ENCODE measurements at places on chromosomes 12 and 14.

GRCh38 chr12:21568115-21568514 is 36.5 kb downstream of the GYS2 start:
- no peak for DNase-seq

DNA sequence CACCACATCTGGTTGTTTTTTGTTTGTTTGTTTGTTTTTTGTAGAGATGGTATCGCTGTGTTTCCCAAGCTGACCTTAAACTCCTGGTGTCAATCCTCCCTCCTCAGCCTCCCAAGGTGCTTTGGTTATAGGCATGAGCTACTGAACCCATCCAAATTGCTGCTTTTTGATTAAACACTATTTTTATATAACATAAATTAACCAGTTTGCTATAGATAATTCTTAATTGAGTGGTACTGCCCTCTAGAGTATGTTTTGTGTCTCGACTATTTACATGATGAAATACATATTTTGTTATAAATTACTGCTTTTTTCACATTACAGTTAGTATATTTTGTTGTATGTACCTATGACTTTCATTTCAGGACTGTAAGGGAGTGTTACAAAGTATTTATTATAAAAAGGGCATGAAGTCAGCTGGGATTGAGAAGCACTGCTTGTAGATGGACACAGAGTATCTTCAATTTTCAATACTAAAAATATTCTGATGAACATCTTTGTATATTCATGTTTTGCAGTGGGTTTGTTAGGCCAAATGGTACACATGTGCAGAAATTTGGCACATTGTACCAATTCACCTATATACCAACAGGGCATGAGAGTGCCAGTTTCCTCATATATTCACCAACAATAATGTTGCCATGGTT is 14.9 kb upstream of the SCAF11 start:
- DNase-seq, result no peak

DNA sequence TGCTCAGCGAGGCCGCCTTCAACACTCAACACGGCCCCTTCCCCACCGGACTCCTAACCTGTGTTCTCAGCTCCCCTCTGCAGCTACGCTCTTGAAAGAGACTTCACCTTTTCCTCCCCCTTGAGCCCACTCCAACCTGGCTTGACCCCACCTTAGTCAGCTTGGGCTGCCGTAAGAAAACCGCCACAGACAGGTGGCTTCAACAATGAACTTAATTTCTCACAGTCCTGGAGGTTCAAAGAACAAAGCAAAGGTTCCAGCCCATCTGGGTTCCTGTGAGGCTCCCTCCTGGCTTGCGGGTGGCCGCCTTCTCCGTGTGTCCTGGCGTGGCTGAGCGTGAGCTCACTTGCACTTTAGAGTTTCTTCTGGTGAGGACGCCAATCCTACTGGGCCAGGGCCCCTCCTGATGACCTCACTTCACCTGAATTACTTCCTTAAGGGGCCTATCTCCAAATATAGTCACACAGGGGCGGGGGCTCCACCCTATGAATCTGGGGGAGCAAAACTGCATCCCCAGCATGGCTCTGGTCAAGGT is 138.8 kb downstream of the CALM1 start:
- DNase-seq, result no peak

GRCh38 chr14:79587875-79588274 is 623.4 kb downstream of the DIO2 start:
- no peak for DNase-seq

- DNase-seq, result peak; percentile 34
Observed at GRCh38 chr12:22257100-22257499, 77.4 kb downstream of the ST8SIA1 start.

DNA sequence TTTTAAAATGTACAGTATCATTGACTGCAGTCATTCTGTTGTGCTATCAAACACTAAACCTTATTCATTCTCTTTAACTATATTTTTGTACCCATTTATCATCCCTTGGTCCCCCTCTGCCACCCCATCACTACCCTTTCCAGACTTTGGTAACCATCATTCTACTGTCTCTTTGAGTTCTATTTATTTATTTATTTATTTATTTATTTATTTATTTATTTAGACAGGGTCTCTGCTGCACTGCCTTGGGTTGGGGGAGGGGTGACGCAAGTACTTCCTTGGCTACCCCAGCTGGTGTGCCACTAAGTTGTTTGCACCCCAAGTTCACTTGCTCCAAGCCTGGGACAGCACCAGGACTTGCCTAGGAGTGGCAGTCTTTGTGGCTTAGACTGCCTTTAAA is 427.8 kb upstream of the NOVA1 start:
- DNase-seq, result no peak

GRCh38 chr14:105767315-105767714 is 240.9 kb downstream of the TMEM121 start:
- no peak for DNase-seq

- peak; percentile 46 for DNase-seq
Observed at GRCh38 chr14:44803239-44803905, 158.4 kb downstream of the KLHL28 start.

- no peak for DNase-seq
Observed at GRCh38 chr12:88298014-88298682, 156.0 kb downstream of the TMTC3 start.

DNA sequence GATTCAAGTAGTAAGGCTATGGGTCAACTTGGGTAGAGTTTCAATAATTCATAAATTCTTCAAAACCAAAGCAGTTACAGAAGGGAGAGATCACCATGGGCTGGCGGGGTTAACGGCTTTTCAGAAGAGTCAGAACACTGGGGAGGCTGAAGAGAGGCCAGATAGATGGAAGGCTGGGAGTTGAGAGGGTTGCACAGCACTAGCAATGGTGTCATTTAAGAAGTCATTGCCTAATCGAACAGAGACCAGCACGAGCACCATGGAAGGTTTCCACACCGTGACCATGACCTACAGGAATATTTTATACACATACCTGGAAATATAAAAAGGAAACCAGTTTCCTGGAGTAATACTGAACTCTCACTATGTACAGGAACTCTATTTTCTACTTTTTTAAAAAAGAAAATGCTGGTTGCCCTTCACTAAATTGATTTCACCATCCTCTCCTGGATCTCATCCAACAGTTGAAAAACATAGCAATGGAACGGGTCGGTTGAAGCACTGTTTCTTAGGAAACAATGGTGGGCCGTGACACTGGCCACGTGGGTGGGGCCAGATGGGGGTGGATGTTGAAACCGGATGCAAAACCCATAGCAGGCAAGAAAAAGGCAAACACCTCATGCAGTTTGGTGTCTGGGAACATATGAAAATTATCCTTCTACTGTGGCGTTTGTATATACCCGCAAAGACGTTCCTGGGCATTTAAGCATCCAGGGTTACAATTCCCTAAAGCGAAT is 38.0 kb upstream of the RIN3 start:
- no peak for DNase-seq

DNA sequence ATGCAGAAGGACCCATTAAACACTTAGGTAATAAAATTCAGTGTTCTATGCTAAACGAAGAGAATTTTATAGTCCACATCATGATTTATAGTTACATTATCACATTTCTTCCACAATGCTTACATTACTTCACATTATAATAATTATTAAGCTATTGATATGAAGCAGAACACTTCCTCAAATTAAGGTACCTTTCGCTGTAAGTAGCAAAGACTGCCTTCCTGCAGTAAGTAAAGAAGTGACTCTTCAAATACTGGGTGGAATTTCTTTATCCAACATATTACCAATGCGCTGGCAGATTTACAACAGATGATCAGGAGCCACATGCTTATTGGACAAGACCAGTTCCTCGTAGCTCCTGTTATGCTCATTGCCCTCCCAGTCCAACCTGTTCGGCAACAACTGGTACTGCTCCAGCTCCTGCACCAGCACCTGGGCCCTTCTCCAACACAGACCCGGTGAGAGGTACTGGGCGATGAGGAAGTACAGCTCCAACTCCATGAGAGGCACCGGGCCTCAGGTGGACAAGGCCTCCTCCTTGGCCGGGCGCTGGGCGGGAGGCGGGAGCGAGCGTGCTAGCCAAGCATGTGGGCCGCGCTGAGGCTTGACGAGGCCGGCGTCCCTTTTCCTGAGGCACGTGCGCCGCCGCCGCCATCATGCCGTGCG is 210.7 kb upstream of the ATP2B1 start:
- no peak for DNase-seq

- DNase-seq, result no peak
Observed at GRCh38 chr14:58846682-58847465, 209.1 kb downstream of the DACT1 start.

DNA sequence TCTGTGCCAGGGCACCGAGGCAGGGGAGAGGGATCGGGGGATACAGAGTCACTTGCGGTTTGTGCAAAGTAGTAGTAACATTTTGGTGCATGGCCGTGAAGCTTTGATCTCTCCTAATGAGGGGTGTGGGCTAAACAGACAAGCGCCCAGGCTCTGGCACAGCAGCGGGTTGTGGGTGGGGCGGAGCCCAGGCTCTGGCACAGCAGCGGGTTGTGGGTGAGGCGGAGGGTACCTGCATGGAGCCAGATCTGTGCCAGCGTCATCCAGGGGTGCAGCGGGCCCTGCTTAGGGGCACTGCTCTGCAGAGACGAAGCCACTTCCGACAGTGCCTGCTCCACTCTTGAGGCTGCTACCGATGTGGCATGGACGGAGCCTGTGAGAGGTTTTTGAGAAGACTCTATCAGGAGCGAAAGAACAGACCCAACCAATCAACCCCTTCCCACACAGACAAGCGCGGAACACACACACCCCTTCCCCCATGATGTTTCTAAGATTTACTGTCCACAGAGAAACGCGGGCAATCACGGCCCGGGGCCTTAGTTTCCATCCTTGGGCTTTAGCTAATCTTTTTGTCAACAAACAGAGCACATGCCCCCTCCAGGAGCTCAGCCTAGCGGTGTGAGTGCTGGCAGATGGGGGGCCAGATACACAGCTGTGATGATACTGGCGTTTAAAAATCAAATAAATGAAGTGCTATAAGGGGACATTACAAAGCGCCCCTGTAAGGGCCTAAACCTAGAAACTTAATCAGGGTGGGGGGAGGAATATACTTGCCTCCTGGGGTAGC is 196.6 kb downstream of the CALM1 start:
- DNase-seq, result no peak

DNA sequence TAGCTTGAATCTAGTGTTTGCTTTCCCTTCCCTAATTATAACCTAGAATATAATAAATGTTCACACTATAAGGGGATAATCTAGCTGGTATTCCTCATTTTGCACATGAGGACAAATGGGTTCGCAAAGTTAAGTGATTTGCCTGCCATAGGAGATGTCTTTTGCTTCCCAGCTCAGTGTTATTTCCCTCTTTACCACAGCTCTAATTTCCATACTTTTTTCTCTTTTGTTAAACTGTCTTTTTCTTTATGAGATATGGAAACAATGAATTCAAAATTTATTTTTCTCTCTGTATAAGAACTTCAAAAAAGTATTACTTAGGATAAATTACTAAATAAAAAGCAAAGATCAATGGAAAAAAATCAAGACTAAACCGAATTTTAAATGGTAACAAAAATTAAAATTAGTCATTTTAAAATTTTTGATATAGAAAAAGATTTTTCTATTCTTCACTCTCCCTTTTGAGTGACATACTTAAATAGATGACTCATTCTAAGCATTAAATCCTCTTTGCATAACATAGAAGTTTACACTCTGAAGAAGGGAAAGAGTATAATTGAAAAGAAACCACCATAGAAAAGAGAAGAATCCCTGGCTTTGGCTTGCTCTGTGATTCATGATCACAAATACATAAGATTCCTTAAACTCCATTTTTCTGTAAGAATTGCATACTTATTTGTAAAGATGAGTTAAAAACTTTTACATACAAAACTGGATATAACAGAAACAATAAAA is 97.3 kb downstream of the INSM2 start:
- DNase-seq, result no peak

DNA sequence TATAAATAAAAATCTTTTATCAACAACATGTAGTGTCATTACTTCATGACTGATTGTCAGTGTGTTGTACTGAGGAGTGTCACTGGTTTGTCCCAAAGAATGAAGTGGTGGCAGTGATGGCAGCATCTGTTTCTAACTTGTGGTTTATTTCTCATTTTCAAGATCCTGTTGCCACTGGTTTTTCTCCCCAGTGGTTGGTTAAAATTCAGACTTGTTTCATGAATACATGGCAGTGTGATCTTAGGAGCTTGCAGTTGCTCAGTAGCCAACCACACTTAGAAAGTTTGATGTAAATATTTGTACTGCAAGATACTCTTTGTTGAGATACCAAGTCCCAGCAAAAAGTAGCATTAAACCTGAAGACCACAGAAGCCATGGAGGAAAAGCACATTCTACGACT is 69.8 kb downstream of the PLEKHA5 start:
- no peak for DNase-seq

GRCh38 chr12:123113026-123113425 is 37.9 kb downstream of the PITPNM2 start:
- DNase-seq, result no peak

GRCh38 chr14:87815121-87815520 is 177.9 kb downstream of the GALC start:
- DNase-seq, result no peak

DNA sequence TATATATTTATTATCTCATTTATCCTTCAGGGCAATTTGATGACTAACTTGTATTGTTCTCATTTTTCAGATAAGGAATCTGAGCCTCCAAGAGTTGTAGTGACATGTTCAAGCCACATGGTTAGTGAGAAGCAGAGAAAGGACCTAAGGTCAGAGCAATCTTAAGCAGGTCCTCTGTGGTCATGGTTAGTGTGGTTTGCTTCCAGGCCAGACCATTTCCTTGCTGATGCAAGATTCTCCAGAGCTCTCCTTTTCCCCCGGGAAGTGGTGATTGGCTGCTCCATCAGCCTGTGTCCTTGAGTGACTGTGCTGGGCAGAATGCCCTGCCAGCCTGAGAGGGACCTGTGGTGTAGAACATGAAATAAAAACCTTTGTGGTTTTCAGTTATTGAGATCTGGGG is 141.3 kb downstream of the KTN1 start:
- DNase-seq, result peak; percentile 92
